ENCODE measurements at places on chromosomes 5 and 9.

GRCh38 chr5:154618696-154619095 is 136.5 kb upstream of the LARP1 start:
- no peak for DNase-seq

- no peak for DNase-seq
These were observed 118.1 kb downstream of the TRIO start for GRCh38 chr5:14261235-14261634.

DNA sequence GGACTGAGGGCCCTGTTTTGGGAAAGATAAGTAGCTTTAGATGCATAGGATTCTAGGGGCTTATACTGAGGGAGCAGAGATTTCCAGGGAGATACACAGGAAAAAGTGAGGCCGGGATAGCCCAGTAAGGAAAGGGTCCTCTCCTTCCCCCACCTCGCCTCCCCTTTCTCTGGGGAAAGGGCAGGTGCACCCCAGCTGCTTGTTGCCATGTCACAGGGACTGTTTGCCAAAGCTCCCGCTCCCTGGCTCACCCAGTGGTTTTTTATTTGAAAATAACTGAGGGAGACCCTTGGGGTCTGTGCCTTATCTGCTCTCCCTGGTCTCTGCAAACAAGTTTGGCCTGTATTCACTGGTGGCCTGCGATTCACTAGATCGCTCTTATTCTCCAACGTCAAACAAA is 51.2 kb downstream of the RGS3 start:
- DNase-seq, result no peak

- no peak for DNase-seq
These were observed 61.8 kb upstream of the LRRTM2 start for GRCh38 chr5:138936968-138937345.

DNA sequence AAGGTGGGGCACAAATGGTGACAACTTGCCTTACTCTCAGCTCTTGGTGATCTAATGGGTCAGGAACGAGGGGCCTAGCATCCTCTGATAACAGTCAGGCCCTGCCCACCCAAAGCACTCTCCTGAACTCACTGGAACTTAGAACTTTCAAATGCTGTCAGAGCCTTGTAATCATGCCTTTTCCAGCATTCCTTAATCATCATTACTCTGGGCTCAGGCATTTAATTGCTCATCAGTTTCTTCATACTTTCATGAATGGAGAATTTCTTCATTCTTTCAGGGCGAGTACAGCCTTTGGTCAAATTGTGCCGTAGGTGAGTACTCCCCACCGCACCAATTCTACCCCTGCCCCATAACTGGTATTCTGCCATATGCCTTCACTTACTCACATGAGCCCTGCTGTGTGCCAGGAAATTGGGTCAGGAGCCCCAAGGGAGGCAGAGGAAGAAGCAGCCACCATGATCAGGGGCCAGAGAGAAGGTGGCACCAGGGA is 30.2 kb upstream of the DUSP1 start:
- DNase-seq, result no peak

DNA sequence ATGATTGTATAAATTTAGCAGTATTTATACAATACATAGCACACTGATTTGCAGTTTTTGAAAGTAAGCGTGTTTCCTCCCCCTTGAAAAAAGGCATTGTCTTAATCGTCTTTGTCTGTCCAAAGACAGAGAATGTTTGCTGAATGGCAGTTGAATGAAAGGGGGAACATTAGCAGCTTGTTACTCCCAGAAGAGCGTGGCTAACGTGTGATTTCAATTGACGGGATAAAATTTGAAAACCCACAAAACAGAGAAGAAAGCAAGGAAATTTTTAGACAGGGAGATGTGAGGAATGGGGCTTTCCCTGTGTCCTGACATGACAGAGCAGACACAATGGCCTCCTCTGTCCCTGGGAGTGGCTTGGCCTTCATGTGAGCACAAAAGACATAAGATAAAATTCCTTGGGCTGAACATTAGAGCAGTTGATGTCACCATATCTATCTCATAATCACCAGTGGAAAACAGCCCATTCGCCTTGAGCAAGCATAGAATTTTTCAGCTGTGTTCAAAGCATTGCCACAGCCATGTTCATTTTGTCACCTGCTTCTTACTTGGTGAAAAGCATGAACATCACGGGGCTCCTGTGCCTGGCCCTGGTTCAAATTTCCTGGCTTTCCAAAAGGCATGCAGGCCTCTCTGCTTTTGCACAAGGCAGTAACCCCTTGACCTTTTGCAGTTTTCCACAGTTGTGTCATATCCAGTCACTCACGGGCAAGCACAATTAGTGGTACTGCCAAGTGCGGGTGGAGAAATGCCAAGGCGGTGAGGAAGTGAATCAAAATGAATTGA is 126.9 kb downstream of the TLE1 start:
- no peak for DNase-seq

DNA sequence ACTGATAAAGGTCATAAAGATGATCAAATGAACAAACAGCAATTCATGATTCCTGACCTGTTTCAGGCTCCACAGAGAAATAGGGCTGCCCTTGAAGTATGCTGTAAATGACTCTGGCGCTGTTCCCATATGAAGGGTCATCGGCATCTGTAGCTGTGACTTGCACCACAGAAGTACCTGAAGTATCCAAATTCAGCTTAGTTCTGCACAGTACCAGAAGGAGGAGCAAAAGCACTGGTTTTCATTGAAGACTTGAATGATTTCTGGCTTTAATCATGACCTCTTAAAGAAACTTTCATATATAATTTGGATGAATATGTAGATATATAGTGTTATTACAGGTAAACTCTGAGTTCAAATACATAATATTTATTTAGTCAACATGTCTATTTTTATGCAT is 109.1 kb downstream of the CDH10 start:
- DNase-seq, result peak; percentile 23

- peak; percentile 55 for DNase-seq
These were observed 13.9 kb upstream of the KIF12 start for GRCh38 chr9:114112778-114113584.

DNA sequence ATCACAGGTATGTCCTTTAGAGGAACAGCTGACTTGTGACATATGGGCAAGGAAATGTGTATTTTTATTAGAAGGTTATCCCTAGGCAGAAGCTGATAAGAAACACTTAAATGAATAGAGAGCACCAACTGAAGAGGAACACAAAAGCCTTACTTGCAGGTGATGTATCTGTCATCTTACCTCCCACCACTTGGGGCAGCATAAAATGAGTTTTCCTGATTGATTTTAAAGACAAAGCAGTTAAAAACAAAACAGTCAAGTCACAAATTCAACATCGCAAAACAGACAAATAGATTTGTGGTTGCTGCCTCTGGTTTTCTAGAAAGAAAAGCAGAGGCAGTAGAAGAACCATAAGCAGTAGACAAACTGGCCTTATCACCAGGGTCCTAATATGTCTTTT is 302.4 kb upstream of the ZNF462 start:
- no peak for DNase-seq

DNA sequence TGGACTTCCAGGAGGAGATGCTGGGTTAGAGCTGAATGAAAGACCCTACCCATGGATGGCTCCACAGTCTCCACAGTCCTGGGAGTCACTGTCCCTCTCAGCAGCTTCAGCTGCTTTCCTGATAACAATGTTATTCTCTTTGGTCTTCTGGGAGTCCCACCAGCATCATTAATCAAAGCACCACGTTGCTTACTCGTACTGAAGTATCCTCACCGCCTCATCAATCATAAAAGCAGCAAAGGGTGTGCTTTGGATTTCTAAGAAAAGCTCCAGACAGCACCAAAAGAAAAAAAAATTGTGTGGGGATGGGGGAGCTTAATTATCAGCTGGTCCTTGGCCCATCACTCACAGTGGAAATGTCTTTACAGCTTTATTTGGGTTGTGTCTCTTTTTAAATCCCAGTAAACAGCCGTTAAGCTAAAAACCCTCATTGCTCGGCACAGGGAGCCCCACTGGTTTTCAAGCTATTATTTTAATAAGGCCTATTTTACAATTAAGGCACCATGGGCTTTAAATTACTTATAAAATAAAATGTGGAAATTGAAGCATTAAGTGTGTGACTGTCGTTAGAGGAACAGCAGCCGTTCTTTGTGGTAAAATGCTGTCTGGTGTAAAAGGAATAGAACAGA is 538.0 kb downstream of the EBF1 start:
- no peak for DNase-seq

DNA sequence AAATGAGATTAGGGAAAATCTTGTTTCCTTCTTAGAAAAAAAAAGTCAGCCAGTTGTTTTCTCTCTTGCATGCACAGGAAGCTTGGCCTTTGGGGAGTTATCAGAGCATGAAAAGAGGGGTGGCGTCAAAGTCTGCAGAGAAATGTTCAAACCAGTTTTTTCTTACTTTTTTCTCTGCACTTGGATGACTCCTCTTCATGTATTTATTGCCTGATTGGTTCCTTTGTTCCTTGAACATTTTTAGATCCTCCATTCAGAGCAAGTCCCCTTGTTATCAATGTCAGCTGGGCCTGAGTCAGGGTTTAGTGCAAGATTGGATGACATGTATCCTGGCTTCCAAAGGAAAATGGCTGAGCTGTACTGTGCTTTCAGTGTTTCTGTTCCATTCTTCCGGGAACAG is 392.6 kb upstream of the BRINP1 start:
- DNase-seq, result no peak

DNA sequence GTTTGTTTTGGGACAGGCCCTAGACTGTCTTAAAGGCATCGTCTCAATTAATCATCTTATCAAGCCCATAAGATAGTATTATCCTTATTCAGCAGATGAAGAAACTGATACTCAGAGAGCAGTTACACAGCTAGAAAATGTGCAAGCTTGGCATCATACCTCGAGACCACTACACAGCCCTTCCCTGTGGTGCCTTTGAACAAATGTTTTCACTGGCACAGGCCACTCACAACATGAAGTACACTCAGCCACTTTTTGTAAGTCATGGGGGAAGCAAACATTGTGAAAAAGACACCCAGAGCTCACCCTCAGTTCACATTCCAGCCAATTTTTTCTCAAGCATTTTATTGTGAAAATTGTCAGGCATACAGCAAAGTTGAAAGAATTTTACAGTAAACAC is 122.5 kb downstream of the WDR41 start:
- DNase-seq, result no peak

DNA sequence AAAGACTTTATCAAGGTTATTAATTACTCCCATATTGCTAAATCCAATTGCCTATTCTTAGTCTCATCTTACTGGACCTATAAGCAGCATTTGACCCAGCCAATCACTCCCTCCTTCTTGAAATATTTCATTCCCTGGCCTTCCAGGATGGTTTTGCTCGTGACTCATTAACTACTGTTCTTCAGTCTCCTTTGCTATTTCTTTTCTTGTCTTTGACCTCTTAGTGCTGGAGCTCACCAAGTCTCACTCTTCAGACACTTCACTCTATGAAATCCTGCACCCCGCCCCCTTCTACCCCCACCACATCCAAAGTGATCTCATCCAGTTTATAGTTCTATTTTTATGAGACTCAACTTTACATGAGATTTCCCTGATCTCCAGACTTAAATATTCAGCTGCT is 803.1 kb upstream of the WWC1 start:
- no peak for DNase-seq

GRCh38 chr5:174111287-174111973 is 65.9 kb downstream of the NSG2 start:
- DNase-seq, result no peak

- DNase-seq, result no peak
These were observed 454.1 kb downstream of the EFNA5 start for GRCh38 chr5:107216587-107216986.

GRCh38 chr5:32127711-32128110 is 46.4 kb downstream of the GOLPH3 start:
- DNase-seq, result no peak

- no peak for DNase-seq
These were observed 8.4 kb upstream of the PAX5 start for GRCh38 chr9:37042421-37042820.

- DNase-seq, result no peak
These were observed 81.8 kb upstream of the FANCC start for GRCh38 chr9:95399261-95399660.

DNA sequence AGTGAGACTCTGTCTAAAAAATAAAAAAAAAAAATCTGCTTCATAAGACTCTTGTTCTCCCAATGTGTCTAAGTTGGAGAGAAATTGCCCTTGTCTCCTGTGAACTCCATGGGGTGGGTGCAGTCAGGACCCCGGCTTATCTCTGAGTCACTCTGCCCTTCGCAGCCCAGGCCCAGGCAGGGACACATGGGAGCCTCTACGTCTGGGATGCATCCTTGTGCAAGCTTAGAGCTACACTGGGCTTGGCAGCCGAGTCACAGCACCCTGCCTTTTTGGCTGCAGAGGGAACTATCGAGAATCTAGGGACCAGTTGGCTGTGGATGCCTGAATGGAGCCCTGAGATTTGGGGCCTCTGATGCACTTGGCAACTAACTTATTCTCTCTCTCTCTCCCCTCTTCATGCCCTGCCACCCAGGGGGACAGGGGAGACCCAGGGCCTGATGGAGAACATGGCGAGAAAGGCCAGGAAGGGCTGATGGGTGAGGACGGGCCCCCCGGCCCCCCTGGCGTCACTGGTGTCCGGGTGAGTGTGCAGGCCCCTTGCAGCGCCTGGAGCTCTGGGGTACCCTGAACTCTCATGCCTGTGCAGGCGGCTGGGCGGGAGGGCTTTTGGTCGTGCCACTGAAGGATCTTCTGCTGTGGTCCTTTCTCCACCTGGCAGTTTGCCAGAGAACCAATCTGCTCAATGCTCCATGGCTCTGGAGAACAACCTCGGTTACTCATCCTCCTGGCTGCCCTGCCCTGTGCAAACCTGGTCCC is 47.5 kb upstream of the ORM1 start:
- peak; percentile 46 for DNase-seq

- no peak for DNase-seq
These were observed 205.6 kb upstream of the ADAMTSL1 start for GRCh38 chr9:18268381-18268780.

DNA sequence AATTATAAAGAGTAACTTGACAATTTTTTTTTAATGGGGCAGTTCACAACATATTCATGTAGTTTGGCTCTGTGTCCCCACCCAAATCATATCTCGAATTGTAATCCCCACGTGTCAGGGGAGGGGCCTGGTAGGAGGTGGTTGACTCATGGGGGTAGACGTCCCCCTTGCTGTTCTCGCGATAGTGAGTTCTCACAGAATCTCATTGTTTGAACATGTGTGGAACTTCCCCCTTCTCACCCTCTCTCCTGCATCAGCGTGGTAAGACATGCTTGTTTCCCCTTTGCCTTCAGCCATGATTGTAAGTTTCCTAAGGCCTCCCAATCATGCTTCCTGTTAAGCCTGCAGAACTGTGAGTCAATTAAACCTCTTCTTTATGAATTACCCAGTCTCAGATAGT is 40.7 kb downstream of the FBXW11 start:
- DNase-seq, result no peak

GRCh38 chr9:88106492-88106891 is 31.8 kb downstream of the SPATA31C2 start:
- no peak for DNase-seq

- no peak for DNase-seq
These were observed 43.8 kb downstream of the SPINK5 start for GRCh38 chr5:148107608-148108007.

- DNase-seq, result no peak
These were observed 937 bp downstream of the SVEP1 start for GRCh38 chr9:110578575-110579033.

DNA sequence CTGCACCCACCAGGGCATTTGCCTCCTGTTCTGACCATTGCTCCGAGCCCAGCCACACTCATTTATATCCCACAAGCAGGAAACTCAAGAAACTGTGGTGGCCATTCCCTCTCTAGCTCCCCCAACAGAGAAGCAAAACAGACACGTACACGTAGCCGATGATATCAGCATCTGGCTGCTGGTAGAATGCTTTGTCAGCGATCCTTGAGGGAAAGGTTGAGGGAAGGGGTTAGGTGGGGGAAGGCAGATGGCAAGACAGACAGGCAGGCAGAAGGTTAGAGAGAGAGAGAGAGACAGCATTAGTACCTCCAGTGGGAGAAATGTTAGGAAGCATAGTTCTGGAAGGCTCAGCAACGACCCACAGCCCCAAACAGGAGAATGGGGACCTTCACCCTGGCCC is 7.8 kb downstream of the HIGD2A start:
- DNase-seq, result peak; percentile 55
